ENCODE measurements at places on chromosomes 6 and 20. TPM values are rescaled to one million over a fixed set of nuclear protein-coding genes. Genes with fewer than 3 reads are reported as not detected.

GRCh38 chr20:45032781-45033180 lies 66.5 kb downstream of the STK4 start:
- no peak for DNase-seq

- DNase-seq, result no peak
These were observed 3.1 kb upstream of the CEBPB start for GRCh38 chr20:50187403-50188051.

- no peak for DNase-seq
These were observed 40.4 kb downstream of the FAM184A start for GRCh38 chr6:119037941-119038623.

DNA sequence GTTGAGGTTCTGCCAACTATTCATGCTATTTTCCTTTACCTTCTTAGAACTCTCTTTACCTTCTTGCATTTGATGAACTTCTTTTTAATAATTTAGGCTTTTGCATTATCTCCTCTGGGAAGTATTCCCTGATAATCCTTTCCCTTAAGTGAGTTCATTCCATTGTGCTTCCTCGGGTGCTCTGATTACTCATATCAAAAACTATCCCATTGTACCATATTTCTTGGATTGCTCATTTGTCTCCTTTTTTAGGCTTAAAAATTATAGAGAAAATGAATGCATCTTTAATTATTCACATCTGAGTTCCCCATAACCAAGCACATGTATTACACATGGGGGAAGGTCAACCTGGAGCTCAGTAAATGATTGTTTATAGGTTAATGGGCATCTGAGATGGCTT lies 2.5 kb downstream of the CALHM4 start:
- no peak for DNase-seq

DNA sequence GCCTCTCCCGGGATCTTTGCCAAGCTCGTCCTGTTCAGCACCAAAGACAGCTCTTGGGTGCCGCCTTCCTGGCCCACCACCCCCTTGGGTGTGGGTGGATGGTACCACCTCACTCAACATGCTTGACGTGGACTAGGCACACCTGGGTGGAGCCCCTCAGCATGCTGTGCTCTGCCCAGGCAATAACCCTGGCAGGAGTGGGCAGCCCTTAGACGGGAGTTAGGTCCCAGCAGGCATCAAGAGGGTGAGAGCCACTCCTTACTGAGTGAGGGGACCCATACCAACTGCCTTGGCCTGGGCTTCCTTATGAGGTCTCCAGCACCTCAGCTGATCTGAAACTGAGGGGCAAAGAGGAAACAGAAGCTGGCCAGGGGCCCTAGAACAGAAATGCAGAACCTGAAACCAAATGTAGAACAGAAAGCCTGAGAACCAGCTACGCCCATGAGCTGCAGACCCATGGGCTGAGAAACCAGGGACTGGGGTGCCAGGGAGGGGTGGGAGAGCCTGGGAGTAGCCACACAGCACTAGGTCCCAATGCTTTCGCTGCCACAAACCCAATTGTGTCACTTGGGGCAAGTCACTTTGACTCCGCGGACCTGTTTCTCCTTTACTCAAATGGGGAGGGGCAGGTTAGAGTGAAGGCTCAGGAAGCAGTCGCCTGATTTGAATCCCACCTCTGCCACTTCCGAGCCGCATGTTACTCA lies 2.0 kb downstream of the FGD2 start:
- no peak for DNase-seq

Gene SLC22A16
- 0.82 TPM for total RNA-seq

DNA sequence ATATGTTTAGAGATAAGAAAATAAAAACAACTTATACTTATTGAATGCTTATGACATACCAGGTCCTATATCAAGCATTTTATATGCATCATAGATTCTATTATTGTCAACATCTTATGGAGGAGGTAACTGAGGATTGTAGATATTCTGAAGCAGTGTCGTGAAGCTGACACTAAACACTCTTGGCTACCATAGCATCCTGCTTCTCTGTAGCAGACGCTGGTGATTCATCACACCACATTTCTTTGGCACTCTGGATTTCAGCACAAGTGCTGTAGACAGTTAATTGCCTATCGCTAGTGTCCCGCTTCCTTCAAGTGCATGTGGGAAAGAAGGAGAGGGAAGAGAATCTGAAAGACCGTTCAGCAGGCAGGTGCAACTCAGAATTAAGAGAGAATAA lies 317.1 kb downstream of the PLCB1 start:
- DNase-seq, result no peak

GRCh38 chr6:168884050-168884645 lies 369.5 kb downstream of the THBS2 start:
- DNase-seq, result no peak

All from omental fat pad (tissue), 4 donors.